ENCODE measurements at places on chromosomes 3 and 15.

DNA sequence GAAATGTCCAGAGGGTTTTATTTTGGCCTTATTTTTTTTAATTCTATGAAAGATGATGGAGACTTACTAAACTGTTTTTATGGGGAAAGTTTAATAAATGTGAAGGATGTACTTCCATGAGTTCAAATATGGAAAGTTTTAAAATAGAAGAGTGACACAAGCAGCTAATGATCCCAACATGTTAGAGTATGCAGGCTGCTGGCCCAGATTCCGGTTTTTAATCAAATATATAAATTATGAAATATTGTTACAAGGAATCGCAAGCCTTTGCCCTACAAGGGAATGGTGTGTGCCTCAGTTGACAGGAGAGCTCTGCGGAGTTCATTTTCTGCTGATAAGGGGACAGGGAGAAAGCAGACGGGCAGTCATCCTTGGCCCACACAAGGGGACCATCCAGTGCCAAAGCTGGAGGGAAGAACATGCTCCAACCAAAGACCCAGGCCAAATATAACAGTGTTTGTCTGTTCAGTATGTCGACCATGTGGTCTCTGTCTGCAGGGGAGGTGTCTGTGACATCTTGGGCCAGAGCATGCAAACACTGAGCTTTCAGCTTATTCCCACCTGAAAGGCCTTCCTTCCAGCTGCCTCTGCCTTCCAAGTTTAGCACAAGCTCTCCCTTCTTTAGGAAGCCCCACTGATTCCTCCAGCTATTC, 69.8 kb downstream of the SSUH2 start:
- no peak for DNase-seq

- DNase-seq: peak; percentile 57
These were observed 163.7 kb downstream of the MEIS2 start for GRCh38 chr15:36936613-36937012.

GRCh38 chr3:188539631-188540194, 385.8 kb downstream of the LPP start:
- DNase-seq: peak; percentile 22

GRCh38 chr3:112582244-112582874, 20.5 kb downstream of the SLC35A5 start:
- peak; percentile 60 for DNase-seq

DNA sequence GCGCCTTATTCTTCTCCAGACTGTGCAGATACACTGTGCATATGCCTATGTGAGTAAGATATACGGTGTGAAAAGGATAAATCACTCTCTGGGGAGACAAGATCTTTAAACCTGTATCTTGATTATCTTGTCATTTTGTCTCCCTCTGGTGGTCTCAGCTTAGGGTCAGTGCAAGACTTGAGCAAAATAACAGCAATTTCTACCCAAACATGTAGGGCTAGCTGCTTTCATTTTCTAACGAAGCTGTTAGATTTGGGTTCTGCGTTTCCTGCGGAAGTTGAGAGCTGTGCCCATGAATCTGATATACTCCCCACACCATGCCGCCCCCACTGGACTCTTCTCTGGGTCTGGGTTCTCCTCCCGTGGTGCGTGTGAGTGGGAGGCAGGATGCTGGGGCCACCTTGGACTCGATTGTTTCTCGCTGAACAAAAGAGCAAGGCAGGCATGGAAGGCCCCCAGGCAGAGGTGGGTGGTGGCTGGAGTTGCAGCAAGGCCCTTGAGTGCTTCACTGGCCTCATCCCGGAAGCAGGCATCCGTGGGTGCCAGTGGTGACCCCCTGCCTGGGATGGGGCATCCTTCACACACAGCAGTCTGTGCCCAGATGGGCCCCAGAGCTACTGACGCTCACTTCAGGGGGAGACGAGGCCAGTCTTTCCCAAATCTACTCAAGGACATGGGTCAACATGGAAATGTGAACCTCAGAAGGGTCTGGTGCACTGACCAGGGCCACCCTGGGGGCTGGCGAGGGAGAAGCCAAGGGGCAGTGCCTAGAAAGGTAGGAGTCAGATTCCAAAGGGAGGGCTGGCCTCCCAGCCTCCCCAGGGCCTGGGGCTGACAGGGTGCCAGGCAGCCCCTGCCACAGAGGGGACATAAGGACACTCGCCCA, 179.6 kb downstream of the NSMCE3 start:
- DNase-seq: peak; percentile 38

DNA sequence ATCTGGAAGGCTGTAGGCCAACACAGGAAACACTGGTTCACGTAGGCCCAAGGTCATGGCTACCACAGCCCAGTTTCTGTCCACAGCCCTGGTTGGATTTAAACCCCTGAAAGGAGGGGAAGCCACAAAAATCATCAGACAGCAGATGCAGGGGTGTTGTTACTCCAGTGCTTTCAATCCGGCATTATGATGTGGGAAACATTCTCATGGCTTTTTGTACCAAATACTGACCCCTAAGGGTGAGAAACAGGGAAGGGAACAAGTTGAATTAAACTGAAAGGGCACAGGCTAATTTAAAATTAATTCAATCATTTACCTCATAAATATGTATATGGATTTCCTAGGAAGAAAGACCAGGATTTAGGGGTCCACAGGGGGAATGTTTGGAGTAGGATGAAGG, 375.6 kb downstream of the CTNNB1 start:
- DNase-seq: no peak

- DNase-seq: no peak
These were observed 1.6 kb downstream of the IL17RC start for GRCh38 chr3:9918261-9919038.

DNA sequence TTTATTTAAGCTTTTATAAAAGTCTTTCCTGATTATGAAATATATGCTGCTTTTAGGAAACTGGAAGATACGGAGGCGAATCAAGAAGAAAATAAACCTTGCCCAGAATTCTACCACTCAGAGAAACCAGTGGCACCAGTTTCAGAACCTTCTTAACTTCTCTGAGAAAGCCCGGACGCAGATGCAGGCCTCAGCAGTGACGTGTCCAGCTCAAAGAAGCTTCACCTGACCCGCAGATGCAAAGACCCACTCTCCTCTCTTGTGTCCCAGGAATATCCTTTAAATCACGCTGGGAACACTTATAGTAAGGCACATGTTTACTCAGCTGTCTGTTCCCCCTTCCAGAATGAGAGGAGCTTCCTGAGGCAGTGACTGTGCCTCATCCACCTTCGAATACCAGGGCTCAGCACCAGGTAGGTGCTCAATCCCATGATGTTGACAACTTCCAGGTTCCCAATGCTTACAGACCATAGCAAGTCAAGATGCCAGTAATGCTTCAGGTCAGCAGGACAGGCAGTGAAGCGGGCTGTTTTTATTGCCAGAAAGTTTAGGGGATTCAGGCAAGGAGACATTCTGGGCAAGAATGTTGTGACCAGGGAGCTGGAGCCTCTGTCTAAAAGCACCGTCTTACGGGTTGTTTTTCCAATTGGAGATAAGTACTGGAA, 39.9 kb upstream of the LDHAL6B start:
- DNase-seq: no peak

GRCh38 chr15:38690719-38691332, 126.2 kb upstream of the RASGRP1 start:
- peak; percentile 71 for DNase-seq

GRCh38 chr3:5707794-5708193, 520.3 kb downstream of the EDEM1 start:
- no peak for DNase-seq

DNA sequence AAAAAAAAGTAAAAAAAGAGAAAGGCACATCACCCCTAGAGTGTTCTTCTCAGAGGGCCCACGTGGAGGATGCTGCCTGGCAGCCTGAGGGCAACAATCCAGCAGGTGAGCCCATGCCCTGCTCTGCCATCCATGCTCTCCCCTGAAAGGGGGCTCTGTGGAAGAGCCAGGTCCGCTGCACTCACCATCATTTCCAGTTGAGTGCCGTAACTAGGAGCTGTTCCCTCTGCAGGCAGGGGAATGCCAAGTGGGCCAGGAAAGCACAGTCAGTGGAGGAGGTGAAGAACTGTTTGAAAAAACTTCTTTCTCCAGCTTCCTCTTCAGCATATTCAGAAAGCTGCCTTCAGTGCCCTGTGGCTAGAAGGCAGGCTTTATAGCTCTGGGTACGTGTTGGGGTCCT, 84.1 kb downstream of the ABHD5 start:
- DNase-seq: no peak

GRCh38 chr3:32237670-32238452, 619 bp upstream of the CMTM8 start:
- DNase-seq: no peak

DNA sequence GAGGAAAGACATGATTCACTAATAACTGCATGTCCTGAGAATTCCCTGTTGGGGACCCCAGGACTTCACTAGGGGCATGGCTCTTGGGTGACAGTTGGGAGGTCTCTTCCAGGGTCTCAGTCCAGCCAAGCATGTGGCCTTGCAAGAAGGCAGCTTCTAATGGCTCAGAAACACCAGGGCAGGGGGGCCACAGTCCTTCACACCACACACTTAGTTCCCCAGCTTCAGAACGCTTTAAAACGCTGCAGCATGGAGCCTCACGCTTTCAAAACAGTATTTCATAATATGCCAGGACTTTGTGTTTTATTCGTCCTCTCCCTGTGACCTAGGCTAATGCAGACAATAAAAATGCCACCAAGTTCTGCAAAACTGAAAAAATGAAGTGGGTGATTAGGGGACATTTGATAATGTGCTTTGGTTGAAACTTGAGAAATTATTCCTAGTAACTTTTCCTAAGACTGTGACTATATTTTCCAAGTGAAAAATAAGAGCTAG, 48.4 kb upstream of the LIMD1 start:
- no peak for DNase-seq

GRCh38 chr3:70231266-70231701, 81.2 kb downstream of the MDFIC2 start:
- DNase-seq: no peak

DNA sequence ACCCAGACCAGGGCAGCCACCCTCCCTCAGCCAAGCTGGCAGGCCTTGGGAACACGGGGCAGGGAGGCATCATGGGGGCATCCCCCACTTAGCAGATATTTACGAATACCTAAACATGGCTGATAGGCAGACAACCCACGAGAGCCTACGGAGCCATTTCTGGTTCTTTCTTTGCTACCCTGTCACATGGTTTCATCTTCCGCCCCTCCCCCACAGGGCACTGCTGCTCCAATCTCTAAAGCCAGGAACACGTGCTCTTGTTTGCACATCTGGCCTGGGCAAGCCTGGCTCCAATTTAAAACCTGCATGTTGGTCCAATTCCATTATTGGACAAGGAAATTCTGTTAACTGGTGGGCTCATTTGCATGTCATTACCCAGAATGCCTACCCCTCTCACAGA, 447.4 kb upstream of the NR2F2 start:
- no peak for DNase-seq

DNA sequence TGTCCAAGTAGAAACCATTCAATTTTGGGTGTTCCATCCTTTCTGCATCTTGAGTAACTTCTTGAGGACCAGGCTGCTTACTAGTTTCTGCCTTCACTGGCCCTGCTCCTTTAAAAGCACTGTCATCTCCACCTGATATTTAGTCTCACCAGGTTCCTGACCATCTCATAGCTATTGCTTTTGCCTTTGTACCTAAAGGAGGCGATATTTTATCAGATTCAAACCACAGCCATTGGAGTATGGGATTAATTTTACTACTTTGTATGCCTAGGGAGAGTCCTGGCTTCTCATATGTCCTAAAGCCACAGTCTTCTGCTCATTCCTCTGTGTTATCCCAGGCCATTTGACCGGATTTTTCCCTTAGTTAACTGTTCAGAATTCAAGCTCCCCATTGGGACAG, 51.8 kb upstream of the RFX7 start:
- DNase-seq: no peak

GRCh38 chr15:73897441-73898261, 24.3 kb downstream of the TBC1D21 start:
- DNase-seq: peak; percentile 56

DNA sequence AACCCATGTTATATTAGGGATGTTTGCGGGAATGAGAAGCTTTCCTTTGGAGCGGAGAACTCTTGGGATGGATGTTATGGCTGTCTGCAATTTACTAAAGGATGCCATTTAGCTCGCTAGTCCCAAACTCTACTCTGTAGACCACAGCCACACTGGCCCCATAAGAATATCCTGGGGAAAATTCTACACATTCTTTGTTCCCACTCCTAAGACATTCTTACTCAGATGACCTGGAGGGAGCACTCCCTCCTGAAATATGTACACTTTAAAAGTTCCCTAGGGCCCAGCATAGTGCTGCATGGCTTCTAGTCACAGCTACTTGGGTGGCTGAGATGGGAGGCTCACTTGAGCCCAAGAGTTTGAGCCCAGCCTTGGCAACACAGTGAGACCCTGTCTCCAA, 288.7 kb upstream of the RORA start:
- peak; percentile 66 for DNase-seq

GRCh38 chr15:41970456-41970855, 1.9 kb downstream of the EHD4 start:
- no peak for DNase-seq

DNA sequence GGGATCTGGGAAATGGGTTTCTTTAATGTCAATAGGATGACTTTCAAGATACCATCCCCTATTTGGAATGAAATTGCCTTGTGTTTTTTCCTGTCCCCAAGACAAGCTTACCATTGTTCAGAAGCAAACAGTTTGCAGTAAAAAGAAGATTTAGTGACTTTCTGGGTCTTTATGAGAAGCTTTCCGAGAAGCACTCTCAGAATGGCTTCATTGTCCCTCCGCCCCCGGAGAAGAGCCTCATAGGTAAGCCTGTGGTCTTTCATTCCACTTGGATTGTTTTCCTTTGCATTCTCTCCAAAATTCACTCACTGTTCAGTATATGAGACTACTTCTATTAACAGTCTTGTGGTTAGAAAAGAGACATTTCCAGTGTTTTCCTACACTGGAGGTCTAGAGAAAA, 25.6 kb upstream of the SNX22 start:
- DNase-seq: no peak

- DNase-seq: peak; percentile 49
These were observed 530.2 kb upstream of the CBLB start for GRCh38 chr3:106398891-106399600.

DNA sequence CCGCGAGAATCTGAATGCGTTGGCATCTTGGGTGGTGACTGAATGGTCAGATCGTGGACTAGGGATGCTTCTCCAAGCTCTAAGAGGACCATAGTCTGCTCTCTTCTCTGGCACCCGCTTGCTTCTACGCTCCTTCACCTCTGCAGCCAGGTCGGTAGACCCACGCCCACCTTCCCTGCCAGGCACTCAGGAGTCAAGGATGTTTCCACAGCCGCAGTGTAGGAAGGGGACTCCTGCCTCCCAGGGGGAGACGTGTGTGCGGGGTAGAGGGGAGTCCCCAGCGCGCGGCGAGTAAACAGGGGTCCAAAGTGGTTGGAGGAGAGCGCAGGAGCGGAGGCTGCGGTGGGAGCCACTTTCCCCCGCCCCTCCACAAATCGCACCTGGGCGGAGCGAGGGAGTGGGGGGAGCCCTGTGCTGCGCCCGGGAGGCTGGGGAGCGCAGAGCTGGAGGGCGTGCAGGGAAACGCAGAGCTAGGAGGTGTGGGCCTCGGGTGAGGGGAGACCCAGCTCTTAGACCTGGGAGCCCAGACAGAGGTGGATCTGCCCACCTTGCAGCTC, 1.7 kb downstream of the LRRC3B start:
- no peak for DNase-seq

DNA sequence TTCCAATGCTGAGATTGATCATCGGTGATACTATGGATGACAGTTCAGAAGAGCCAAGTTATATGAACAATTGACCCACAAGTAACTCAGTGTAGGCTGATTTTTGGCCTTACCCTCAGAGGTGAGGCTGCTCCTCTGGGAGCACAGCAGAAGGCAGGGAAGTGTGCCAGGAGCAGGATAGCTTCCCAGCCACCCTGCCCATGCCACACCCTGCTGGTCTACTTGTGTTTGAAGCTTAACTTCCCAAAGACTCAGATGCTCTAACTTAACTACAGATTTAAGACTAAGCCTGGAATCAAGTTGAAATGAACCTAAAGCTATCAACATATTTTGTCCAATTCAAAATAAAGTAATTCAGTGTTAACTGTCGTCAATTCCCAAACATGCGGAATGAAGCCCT, 77.5 kb downstream of the BOC start:
- DNase-seq: no peak

Data from fibroblast of skin of abdomen (primary cell).